ENCODE measurements at places on chromosomes 6 and 20.

DNA sequence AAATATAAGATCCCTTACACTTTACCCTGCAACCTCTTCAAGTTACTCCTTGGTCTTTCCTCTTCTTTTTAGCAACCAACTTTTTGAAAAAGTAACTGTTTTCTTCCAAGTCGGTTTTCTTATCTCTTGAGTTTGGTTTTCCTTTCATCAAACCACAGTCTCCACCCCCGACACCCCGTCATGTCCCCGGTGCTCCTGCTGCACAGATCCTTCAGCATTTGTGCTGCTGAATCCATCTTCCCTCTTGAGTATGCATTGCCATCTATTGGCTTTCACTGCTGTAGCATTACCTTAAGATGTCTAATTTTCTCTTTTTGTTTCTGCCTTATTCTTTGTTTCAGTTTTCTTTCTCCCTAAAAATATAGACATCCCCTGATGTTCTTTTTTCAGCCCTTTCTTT lies 11.9 kb upstream of the TNFRSF21 start:
- no peak for DNase-seq

DNA sequence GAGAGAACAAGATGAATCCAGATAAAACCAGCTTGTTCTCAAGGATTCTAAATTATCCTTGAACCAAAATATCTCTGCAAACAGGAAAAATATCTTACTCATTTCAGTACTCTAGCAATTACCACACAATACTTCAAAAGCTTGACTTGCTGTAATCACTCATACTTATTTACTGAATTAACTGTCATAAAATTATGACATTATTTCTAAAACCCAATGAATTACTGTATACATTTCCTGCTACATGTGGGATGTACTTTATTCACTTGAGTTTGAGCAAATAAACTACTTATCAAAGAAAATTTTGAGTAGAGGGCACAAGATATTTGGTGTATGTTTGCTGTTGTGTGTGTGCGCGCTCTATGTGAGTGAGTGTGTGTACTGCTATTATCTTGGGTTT lies 9.7 kb downstream of the EIF2S2 start:
- no peak for DNase-seq

DNA sequence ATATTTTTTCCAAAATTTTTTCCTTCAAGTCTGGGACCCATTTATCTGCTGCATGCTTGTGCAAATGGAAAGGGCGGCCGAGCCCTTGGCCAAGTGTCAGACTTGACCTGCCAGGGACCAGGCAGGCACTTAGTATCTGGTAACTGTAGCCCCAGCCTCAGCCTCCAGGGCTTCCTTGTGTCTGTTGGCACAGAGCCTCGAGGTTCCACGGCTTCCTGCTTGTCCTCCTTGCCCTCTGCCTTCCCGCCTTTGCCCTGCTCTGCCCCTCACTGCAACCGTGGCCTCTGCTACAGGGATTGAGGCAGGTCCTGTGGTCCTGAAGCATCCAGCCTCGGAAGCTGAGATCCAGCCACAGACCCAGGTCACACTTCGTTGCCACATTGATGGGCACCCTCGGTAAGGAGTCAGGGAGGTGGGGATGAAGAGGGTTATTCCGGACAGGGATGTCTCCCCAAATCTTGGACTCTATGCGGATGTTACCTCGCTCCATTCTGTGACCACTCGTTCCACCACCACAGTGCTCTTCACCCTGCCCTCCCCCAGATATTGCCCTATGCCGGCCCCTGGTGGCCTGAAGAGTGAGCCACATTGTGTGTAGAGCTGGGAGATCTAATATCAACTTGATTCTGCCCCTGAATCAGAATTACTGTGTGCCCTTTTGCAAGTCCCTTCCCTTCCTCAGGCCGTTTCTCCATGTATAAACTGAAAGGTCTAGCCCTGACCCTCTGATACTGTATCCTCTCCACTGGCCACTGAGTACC lies 41.5 kb upstream of the SRF start:
- DNase-seq: no peak

- DNase-seq: no peak
These were observed 25.9 kb upstream of the EFHC1 start for GRCh38 chr6:52394251-52394666.

DNA sequence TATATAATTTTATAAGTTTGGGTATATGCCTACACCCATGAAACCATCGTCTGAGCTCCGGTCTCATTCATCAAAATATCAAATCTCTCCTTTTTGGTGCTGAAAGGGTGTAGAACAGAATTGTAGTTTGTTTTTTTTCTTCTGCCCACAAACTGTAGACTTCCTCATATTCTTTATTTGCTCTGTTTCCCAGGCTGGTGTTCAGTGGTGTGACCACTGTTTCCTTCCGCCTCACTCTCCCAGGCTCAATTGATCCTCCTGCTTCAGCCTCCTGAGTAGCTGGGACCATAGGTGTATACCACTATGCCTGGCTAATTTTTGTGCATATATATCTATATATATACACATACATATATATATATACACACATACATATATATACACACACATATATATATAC lies 139.6 kb upstream of the HCRTR2 start:
- no peak for DNase-seq

DNA sequence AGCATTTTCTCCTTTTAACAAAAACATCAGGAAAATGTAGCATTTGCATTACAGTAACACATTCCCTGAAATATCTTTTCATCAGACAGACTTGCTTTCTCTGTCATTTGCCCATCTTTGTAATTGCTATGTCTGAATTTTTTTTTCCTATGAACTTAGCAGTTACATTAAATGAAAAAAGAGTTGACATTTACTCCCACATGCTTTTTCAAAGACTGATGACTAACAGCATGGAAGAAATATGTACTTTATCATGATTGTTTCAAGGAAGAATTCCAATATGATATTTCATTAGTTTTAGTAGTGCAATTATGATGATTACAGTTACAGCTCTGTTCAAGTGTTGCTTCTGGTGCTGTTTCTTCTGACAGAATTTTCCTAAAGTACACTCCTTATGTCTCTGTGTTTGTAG lies 864.5 kb upstream of the MAN1A1 start:
- no peak for DNase-seq
